NCI-H2081 (cell line): ENCODE measurements at places on chromosomes 11 and 22.
A peak's percentile ranks its signal among the peaks of the same experiment; 100 is the strongest.

GRCh38 chr11:125451400-125452124 is 44.5 kb downstream of the FEZ1 start:
- DNase-seq: no peak

GRCh38 chr22:35568751-35569739 is 28.4 kb downstream of the RASD2 start:
- DNase-seq: no peak

- DNase-seq: no peak
Measured at GRCh38 chr22:28029956-28030355, 110.9 kb upstream of the PITPNB start.

DNA sequence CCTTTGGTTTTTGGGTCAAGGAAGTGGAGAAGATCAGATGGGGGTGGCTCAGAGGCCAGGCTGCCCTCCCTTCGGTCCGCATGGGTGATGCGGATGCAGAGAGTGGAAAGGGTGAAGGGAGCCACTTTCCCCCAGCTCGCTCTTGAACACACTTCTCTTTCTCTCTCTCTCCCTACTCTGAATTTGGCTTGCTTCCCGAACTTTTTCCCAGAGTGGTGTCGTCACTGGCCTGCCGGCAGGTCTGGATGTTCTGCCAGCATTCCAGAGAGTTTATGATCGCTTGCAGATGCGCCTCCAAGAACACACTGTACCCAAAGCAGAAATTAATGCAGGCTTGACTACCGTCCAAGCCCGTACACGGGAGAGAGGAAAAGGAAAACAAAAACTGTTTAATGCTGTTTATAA is 103.2 kb downstream of the ZBTB16 start:
- peak; percentile 65 for DNase-seq

- DNase-seq: no peak
Measured at GRCh38 chr11:65208785-65209710, 27.3 kb downstream of the CAPN1 start.

DNA sequence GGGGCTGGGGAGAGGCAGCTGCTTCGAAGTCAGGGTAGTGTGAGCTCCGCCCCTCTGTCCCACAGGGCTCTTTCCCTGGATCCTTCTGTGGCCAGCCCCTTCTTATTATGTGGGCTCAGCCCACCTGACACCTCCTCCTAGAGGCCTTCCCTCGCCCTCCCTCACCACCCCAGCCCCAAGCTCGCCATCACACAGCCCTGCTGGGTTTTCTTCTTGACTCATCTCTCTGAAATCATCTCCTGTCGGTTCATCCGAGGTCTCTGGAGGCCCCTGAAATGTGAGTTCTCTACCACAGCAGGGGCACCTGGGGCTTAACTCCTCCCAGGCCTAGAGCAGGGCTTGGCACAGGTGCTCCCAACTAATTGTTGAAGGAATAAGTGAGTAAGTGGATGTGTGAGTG is 65.2 kb downstream of the CACNA1I start:
- DNase-seq: no peak

DNA sequence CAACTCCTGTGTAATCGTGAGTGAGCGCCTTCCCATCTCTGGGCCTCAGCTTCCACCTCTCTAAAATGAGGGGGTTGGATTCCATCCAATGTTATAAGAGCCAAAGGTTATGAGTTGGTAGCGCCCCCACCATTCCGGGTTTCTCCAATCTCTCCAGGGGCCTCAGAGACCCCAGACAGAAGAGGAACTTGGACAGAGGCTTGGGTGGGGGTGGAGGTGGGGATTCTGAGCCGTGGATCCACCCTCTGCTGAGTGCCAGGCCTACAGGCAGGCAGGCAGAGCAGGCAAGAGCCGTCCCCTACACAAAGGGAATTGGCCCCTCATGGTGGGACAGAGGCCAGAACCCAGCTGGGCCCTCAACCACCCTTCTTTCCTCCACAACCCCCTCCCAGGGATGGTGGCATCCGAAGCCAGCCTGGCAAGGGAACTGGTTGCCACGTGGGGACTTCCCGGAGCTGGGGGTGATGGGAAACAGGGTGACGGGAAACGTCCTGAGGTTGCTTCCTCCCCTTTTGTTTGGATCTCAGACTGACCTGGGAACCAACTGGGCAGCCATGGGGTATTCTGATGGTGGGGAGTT is 31.8 kb downstream of the TXN2 start:
- no peak for DNase-seq

GRCh38 chr22:34019190-34019845 is 99.0 kb upstream of the LARGE1 start:
- no peak for DNase-seq

- no peak for DNase-seq
Measured at GRCh38 chr11:58774164-58774593, 42.4 kb upstream of the GLYAT start.

GRCh38 chr22:39985383-39986035 is 9.2 kb upstream of the FAM83F start:
- DNase-seq: no peak

GRCh38 chr22:23146478-23147205 is 1.4 kb downstream of the RAB36 start:
- DNase-seq: no peak

GRCh38 chr11:1479006-1479677 is 7.4 kb downstream of the MOB2 start:
- DNase-seq: no peak

DNA sequence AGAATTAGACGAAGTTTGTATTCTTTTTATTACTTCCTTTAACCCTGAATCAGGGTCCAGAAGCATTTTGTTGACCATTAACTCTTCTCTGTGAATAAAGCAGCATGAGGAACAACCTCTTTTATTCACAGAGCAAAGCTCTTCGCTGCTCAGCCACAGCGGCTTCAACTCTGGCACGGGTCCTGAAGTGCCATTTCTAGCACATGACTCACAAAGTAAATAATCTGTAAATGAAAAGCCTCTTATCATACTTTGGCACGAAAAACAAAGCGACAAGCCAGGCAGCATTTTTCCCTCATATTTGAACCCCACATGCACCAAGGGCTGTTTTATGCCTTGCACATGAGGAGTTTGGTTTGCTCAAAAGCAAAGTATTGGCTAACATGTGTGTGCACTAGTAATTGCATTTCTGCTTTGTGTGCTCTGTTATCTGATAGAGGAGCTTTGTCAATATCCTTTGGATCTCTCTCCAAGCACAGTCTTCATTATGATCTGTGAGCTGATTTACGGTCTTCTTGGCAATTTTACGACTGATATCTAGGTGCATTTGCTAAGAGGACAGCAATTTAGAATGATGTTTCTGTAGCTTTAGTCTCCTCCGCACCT is 33.0 kb upstream of the APOBEC3A start:
- peak; percentile 99 for DNase-seq

DNA sequence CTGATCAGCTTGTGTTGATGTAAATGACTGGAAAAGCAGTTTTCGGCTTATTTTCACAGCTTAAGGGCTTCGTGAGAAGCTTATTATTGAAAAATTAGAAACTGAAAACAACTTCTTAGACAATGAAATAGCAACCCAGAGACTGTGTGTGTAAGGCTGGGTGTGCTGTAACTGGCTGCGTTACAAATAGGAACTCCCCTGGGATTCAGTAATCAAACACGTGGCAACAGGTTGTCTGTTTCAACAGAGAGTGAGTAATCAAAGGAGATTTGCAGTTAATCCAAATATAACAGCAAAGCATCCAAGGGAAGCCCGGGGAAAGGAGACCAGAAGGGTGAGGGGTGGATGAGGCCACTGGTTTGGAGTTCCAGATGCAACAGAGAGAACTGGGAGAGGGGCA is 19.2 kb downstream of the NTM start:
- no peak for DNase-seq

GRCh38 chr11:74001822-74002286 is 7.0 kb downstream of the UCP3 start:
- no peak for DNase-seq

DNA sequence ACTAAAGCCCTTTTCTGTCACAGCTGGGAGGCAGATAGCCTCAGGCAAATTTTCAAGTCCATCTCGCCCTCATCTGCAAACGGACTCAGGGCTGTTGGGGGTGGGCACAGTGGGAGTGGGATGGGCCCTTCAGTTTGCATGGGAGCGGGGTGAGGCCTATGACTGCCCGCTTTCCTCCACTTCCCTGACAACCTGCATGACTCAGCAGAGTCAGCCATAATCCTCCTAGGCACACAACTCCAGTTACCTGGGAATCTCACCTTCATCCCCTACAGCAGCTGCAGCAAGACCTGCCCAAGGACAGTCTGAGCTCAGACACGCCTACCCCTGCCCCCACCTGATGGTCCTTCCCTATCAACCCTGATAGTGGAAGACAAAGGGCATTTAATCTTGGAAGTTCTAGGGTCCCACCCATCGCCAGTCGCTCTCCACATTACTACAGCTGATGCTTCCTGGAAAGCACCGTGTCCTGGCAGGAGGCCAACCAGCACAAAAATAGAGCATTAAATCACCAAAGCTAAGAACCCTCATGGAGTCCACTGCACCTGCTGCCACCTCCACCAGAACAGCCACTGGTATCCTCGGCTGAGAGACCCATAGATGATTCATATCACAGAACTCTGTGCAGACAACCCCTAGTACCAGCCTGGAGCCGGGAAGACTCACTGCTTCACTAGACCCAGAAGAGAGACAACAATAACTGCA is 319.3 kb downstream of the DCDC1 start:
- DNase-seq: peak; percentile 82

DNA sequence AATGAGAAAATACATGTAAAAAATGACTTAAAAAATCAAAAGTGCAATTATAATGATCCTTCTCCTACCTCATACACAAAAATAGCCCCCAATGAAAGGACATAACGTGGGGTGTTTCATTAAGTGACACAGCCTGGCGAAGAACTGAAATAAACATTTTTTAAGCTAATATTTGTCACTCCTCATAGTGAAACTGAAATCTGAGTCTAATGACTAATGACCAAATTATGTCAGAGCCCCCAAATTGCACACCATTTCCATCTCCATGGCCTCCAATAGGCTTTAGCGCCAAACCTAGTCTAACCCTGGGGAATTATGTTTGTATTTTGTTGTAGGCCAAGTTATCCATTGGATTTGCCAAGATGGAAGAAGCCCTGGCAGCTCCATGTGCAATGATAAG is 119.1 kb downstream of the WT1 start:
- DNase-seq: no peak

GRCh38 chr11:26204101-26204500 is 127.8 kb upstream of the ANO3 start:
- DNase-seq: no peak

DNA sequence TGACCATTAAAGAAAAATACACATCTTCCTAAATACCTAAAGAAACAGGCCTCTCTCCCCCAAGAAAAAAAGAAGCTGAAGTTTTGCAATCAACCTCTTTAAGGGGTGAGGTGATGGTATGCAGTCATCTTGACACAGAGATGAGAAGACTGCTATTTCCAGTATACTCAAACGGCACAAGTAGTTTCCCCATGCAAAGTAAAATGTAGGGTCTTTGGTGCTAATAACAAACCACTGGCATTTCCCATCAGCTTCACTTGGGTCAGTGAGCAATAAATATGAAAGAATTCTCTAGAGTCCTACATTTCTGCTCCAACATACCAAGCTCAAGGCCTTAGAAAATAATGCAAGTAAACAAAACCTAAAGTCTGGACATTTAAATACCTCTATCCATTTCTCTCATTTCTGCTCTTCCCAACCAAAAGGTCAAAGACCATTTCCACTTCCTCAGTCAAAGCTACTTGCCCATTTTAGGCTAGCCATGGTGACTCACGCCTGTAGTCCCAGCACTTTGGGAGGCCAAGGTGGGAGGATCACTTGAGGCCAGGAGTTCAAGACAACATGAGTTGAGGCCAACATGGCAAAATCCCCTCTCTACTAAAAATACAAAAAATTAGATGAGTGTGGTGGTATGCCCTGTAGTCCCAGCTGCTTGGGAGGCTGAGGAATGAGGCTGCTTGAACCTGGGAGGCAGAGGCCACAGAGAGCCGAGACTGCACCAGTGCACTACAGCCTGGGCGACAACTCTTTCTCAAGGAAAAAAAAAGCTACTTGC is 39.5 kb upstream of the CHRNA10 start:
- DNase-seq: no peak
